Mesenchymal stem cell (in vitro differentiated cells and primary cell): ENCODE measurements at places on chromosomes 13 and 19.
A peak's percentile ranks its signal among the peaks of the same experiment; 100 is the strongest.

DNA sequence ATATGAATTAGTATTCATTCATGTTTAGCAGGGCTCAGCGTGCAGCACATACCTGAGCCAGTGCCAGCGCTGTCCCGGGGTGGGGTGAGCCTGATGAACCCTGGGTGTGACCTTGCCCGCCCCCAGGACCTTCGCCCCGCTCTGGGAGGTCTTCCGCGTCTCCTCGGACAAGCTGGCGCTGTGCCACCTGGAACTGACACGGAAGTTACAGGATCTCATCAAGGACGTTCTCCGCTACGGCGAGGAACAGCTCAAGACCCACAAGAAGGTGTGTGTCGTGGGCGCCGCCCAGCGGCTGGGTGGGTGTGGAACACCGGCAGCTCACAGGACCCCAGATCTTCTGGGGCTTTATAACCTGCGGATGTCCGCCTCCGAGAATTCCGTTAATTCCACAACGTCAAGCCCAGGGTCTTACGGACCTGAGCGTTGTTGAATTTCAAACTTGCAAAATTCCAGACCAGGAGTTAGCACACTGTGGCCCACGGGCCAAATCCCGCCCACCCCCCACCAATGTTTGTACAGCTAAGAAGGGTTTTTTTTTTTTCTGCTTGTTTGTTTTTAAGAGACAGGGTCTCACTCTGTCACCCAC is 15.4 kb downstream of the FCHO1 start:
- peak; percentile 83 for DNase-seq

GRCh38 chr13:59261928-59262488 is 901.7 kb downstream of the DIAPH3 start:
- DNase-seq, result no peak

GRCh38 chr13:59178344-59178743 is 985.4 kb downstream of the DIAPH3 start:
- peak; percentile 14 for DNase-seq

DNA sequence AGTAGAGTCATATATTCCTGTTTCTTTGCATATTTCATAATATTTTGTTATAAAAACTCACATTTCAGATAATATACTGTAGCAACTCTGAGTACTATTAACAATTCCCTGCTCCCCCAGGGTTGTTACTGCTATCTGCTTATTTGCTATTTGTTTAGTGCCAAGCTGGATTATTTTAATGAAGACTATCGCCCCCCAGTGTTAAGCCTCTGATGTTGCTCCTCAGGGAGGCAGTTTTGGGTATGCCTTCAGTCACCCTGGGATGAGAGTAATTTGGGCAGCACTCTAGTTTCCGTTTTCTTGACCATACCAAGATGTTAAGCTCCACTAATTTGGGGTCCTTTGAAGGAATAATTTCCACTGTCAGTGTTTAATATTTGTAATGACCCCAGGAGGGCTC is 46.0 kb downstream of the MICU2 start:
- no peak for DNase-seq

DNA sequence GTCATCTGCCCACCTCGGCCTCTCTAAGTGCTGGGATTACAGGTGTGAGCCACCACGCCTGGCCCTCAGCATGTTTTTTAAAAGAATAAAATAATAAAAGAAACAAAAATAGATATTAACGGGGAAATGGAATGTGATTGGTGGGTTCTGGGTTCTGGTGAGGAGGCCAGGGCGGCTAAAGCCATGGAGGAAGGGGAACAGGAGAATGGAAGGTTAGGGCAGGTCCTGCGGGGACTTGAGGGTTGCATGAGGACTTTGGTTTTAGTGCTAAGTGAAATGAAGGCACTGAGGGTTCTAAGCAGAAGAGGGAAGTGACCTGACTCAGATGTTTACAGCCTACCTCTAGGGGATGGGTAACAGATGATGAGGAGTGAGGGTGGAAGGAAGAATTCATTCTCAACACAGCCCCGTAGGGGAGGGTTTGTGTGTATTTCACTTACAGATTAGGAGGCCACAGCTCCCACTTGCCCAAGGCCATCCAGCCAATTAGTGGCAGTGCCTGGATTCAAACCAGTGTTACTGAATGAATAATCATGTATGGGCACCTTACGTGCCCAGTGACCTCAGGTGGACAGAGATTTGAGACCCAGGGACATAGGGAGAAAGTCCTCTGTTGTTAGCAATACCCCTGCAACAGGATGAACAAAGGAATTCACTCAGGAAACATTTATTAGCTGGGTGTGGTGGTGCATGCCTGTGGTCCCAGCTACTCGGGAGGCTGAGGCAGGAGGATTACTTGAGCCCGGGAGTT is 6.7 kb upstream of the MRPL4 start:
- no peak for DNase-seq

- DNase-seq, result no peak
Measured at GRCh38 chr13:22372261-22372660, 701.4 kb downstream of the FGF9 start.

GRCh38 chr19:57317503-57317902 is 2.8 kb upstream of the ZNF543 start:
- no peak for DNase-seq

DNA sequence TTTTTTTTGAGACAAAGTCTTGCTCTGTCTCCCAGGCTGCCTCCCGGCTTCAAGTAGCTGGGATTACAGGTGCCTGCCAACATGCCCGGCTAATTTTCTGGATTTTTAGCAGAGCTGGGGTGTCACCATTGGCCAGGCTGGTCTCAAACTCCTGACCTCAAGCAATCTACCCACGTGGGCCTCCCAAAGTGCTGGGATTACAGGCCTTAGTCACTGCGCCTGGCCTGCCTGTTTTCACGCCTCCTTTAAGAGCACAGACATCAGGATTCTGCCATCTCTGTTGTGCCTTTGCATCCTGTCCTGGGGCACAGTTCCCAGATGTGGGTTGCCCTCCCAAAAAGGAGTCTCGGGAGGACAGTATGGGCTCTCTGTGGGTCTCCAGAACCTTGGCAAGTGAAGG is 2.5 kb upstream of the PRAM1 start:
- no peak for DNase-seq

DNA sequence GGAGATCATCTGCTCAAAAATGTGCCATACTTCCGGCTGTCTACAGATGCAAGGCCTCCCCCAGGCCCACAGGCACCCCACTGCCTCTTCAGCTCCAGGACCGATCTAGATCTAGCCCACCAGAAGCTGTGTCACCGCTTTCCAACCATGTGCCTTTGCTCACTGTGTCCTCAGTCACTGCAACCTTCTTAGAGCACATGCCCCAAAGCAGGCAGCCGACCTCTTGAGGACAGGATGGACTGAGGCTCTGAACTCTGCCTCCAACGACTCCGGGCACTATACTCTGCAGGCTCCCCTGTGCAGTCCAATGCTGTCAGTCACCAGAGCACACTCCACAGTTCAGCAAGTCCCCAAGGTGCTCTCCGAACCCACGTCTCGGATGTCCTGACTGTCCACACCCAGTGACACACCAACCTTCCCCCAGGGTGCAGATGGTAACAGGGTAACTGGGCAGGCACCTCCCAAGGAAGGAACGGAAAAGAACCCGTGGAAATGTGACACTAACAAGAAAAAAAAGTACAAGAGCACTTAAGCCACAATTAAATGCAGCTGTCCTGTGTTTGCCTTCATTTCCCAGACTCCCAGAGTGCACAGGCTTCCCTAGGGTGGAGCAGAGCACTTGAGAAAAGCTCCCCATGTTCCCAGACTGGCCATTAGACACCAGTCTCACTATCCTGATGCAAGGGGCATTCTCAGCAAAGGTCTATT is 4.8 kb downstream of the STK24 start:
- peak; percentile 87 for DNase-seq

- DNase-seq, result no peak
Measured at GRCh38 chr19:4034048-4035017, 26.8 kb downstream of the PIAS4 start.

GRCh38 chr19:19860756-19861390 is 4.8 kb upstream of the ZNF253 start:
- DNase-seq, result no peak

DNA sequence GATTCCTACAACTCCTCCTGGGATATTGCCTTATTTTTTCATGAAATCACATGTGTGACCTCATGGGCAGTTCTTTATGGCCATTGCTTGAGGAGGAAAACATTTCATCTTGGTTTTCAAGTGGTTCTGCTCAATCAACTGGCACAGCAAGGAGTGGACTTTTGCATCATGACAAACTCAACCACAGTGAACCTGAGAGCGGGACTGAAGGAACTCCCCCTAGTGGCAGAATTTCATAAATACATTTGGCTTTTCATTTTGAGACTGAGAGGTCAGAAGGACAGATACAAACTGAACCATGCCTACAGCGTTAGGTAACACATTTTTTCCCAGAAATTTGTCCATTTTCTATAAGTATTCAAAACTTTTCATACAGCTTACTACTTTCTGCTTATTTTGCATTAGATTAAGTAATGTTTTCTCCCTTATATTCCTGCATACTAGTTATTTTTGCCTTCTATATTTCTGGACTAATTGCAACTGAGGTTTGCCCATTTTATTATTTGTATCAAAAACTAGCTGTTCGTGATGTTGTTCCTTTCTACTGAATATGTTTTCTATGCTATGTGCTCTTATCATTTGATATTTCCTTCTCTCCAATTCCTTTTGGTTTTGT is 13.4 kb upstream of the SIGLEC12 start:
- peak; percentile 52 for DNase-seq

DNA sequence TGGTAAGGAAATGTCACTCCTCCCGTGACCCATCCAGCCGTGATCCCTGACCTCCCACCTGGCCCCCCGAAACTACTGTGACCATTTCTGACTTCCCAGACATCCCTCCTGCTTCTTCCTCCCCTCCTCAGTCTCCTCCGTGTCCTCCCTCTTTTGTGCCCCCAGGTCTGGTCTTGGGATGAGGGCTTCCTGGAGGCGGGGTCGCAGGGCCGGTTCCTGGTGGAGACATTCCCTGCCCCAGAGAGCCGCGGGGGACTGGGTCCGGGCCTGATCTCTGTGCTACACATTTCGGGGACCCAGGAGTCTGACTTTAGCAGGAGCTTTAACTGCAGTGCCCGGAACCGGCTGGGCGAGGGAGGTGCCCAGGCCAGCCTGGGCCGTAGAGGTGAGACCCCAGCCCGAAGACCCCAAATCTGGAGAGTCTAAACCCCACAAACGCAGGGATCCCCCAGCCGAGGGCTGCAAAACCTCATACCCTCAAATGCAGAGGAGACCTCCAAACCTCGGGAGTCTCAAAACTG is 5.0 kb downstream of the KIRREL2 start:
- DNase-seq, result no peak

DNA sequence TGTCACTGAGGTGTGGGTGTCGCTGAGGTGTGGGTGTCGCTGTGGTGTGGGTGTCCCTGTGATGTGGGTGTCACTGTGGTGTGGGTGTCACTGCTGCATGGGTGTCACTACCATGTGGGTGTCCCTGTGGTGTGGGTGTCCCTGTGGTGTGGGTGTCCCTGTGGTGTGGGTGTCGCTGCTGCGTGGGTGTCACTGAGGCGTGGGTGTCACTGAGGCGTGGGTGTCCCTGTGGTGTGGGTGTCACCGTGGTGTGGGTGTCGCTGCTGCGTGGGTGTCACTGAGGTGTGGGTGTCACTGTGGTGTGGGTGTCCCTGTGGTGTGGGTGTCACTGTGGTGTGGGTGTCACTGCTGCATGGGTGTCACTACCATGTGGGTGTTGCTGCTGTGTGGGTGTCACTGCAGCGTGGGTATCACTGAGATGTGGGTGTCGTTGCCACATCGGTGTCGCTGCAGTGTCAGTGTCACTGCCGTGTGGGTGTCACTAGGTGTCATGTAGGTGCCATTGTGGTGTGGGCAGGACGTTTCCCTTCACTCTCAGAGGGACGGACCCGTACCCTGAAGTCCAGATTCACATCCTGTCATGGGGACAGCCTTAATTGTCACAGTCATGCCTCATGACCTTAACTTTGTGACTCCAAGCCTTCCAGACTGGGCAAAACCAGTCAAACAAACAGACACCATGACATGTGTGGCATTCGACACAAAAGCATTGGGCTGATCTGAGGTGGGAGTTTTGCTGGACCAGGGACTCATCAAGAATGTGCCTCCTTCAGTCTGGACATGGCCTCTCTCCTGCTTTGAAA is 12.7 kb upstream of the GAS6 start:
- DNase-seq, result no peak

- no peak for DNase-seq
Measured at GRCh38 chr13:112897956-112898620, 70.9 kb upstream of the MCF2L start.

DNA sequence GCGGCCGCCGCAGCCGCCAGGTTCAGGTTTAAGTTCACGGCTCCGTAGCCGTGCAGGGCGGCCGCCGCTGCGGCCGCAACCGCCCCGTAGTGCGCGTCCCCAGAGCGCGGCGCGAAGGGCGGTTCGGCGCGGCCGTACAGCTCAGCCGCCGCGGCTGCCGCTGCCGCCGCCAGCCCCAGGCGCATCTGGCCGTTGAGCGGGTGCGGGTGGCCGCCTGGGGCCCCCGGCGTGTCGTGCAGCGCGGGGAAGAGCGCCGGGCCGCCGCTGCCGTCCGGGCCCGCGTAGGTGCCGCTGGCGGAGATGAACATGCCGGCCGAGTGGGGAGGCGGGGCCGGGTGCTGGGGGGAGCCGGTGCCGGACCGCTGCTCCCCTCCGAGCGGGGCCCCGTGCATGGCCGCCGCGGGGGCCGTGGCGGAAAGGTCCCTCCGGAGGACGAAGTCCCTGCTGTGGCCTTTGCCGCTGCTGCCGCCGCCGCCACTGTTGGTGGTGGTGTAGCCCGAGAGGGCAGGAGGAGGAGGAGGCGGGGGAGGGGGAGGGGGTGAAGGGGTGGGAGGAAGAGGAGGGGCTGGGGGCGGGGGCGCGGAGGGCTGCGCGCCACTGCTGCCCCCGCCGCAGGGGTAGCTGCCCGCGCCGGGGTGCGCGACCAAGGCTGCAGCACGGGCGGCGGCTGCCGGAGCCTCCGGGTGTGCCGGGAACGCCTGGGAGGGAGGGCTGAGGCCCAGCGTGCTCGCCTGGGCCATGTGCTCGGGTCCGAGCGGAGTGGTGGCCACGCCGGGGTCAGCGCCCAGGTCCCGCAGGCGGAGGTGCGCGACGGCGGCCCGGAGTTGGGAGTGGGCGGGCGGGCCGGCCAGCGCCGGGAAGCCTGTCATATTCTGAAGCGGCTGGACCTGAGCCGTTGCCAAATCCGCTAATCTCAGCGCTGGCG is 654 bp downstream of the ZIC5 start:
- DNase-seq, result no peak

- no peak for DNase-seq
Measured at GRCh38 chr13:88670509-88670908, 999.3 kb downstream of the SLITRK5 start.

DNA sequence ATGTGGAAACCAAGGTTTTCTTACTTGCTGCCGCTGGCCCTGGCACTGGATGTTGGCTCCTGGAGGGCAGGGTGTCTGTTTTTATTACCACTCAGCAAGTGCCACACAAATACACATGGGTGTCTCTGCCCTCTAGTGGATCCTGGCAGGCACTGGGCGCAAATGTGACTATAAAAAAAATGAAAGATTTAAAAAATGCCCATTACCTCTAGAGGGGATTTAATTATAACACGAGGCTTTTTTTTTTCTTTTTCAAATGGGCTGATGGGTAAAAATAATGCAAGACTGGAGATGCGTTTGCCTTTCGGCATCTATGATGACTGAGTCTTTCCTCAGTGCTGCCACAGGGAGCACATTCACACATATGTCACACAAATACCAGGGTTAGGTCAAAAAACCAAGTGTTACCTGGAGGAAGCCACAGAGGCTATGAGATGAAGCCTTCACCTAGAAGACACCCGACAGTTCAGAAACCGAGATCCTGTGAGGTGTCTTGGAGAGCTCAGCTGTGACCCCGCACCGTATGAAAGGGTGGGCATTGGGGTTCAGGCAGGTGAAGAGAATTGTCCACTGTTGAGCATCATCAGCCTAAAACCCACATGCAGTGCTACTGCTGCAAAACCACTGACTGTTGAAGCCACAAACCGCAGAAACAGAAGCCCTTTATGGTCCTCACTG is 25.7 kb downstream of the CHAMP1 start:
- DNase-seq, result peak; percentile 47
